NCI-H1105 treated with DMSO at 0.1 percent for 48 hours (cell line): ENCODE measurements at places on chromosomes 6 and 20.

- no peak for DNase-seq
Measured at GRCh38 chr6:57013521-57013926, 33.0 kb upstream of the KIAA1586 start.

DNA sequence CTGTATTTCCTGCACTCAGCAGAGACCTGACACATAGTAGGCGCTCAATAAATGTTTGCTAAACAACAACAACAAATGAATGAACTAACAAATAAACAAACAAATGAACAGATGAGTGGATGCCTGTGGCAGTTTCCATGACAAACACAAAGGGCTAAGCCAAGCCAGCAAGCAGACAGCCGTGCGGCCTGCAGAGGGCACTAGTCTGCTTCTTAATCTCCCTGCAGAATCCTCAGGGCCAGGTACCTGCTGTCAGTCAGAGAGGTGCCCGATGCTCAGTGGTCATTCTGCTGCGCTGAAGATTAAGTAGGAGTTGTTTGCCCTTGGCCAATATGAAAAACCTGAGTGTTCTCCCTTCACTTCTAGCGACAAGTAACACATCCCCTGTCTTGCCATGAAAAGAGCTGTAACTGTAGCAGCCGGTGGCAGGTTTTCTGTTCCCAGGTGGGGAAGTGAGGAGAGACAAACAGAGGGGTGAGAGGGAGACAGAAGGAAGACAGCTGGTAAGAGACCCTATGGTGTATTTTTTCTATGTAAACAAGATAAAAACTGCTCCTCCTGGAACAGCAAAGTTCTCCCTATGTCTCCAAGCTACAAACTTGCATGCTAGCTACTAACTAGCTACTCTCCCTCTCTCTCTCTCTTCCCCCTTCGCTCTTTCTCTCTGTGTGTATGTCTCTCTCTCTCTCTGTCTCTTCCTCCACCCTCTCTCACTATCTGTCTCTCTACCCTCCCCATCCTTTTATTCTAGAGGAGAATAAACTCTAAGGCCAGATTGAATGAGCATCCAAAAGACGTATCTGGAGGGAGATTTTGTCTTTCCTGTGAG is at the start of gene MC3R:
TSS of gene MC3R (plus strand) at position 779 of the 829 bp plus-strand sequence. CDS start 112 bp downstream, outside the sequence.
- peak; percentile 67 for DNase-seq

DNA sequence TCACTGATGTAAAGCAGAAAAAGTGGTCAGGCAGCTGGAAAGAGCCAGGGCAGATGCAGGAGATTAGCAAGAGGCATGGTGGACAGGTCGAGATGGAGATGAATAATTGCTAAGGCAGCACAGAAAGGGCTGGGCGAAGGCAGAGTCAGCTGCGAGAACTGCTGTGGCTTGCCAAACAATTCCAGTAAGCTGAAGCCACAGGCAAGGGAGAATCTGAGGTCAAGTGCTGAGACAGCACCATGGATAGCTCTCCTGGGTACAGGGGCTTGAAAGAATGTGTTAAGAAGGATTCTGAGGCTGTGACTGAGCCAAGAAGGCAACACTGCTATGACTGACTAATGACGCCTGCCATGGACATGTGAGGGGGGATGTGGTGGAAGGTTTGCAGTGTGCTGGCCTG is 220.8 kb upstream of the FOXA2 start:
- no peak for DNase-seq

DNA sequence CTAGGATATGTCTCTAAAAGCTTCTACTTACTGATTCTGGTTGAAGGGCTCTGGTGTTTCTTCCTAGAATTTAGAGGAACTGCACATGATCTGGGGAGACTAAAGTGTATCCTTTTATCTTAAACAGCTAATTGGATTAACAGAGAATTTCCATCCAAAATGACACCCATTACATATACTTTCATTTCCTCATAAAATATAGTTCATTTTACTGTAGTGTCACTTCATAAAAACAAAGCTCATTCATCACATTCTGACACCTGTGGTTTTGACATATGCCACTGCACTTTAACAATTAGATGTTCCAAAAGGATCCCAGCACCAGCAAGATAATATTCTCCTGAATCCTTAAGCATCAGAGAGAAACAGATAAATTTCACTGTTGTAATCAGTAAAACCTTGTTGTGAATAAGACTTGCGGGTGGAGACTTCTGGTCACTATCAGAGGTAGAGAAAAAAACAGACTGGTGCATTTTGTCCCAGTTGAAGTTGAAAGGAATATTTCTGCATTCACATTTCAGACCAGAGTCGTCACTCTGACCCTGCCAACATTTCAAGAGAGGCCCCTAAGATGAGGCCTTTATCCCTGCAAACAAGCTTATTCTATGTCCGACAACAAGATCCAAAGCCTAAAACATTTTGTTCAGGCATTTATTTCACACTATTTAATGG is 175.3 kb upstream of the BMP5 start:
- DNase-seq, result no peak

- no peak for DNase-seq
Measured at GRCh38 chr20:29472606-29473005, 1784.9 kb upstream of the DEFB115 start.

- DNase-seq, result no peak
Measured at GRCh38 chr6:113998811-113999210, 27.9 kb upstream of the HDAC2 start.

GRCh38 chr6:33427585-33428223 is 7.8 kb downstream of the SYNGAP1 start:
- DNase-seq, result peak; percentile 17

DNA sequence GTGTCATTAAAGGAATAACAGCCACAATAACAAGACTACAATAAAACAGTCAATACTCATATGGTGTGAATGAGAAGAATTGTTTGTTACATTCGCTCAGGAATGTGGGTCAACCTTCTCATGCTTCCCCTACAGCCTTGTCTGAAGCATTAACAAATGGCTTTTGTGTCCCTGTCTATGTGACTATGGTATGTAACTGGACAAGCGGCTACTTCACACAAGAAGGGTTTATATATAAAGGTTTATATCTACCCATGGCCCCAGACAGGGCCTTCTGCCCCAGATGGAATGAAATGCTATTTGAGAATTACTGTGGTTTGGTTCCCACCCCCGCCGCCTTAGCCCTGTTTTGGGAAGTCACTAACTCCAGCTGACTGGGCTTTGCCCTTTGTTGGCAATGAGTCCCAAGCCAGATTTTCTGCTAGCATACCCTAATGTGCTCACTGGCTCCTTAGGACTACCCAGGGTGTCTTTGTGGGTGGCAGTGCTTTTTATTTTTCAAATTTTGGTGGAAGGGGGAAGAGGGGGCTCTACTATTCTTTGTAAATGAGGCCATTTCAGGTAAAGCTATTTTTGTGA is 39.4 kb downstream of the TFAP2A start:
- no peak for DNase-seq

GRCh38 chr6:30730601-30731435 is 10.7 kb downstream of the TUBB start:
- DNase-seq, result peak; percentile 89

GRCh38 chr6:39387785-39388184 is 65.3 kb upstream of the KCNK16 start:
- DNase-seq, result no peak

GRCh38 chr20:9507544-9508239 is 6.7 kb upstream of the LAMP5 start:
- DNase-seq, result no peak

DNA sequence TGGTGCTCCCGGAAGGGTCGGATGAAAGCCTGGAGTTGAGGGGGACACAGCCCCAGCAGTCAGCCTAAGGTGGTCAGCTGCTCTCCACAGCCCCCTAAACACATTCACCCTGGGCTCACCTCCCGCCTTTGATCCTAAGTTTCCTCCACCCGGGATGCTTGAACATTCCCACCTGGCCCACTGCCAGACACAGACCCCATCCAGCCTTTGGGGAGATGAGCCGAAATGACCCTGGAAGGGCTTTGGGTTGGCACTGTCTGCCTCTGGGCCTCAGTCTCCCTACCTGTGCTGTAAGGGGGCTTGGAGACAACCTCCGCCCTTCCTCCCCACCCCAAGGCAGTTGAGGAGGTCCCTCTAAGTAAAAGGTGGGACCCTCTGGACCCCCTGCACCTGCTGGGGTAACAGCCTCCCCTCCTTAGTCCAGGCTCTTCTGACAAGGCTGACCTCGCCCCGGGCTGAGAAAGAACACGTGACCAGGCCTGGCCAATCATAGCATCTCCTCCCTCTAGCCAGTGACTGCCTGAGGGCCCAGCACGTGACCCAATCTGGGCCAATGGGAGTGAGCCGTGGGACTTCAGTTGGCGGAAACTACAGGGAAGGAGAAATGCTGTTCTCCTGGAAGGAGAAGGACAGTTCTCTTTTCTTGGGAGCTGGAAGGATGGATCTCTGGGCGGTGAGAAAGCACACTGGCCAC is 16.9 kb upstream of the UBE2V1 start:
- DNase-seq, result no peak

GRCh38 chr6:100176951-100177710 is 183.1 kb upstream of the MCHR2 start:
- peak; percentile 30 for DNase-seq

DNA sequence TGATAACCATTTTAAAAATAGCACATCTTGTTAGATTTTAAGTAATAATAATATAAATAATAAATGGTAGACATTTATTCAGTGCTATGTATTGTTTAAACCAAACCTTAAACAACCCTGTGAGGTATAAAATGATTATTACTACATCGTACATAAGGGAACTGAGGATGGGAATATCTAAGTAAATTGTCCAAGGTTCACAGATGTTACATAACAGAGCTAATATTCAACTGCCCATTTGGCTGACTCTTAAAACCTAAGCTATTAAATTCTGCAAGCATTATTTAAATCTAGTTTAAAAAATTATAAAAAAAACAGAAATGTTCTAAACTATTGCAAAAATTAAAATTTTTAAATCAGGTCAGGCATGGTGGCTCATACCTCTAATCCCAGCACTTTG is 175.1 kb downstream of the COL19A1 start:
- no peak for DNase-seq

DNA sequence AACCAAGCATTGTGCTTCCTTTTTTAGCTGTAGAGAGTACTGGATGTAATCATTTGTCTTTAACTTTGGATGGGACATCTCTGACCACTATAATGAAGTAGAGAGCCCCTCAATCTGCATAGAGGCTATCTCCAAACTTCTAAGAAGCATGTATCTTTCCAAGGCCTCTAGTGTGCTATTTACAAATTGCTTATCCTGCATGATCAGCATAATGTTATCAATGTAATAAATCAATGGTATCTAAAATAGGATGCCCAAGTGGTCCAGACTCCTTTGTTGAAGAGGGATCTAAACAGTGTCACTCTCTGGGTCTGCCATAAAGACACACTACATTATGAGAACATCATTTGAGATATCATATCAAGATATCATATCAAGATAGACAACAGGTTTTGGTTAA is 6.7 kb downstream of the TAAR9 start:
- no peak for DNase-seq

GRCh38 chr20:62774762-62775161 is 21.5 kb upstream of the MRGBP start:
- DNase-seq, result no peak

- DNase-seq, result no peak
Measured at GRCh38 chr20:19210391-19211155, 1.9 kb upstream of the SLC24A3 start.

- DNase-seq, result no peak
Measured at GRCh38 chr6:162301128-162301527, 426.4 kb downstream of the PRKN start.

GRCh38 chr20:37408302-37409193 is 62.6 kb downstream of the SRC start:
- DNase-seq, result no peak

GRCh38 chr6:100112855-100113508 is 119.0 kb upstream of the MCHR2 start:
- no peak for DNase-seq

- DNase-seq, result no peak
Measured at GRCh38 chr6:123742626-123743025, 61.0 kb upstream of the NKAIN2 start.

DNA sequence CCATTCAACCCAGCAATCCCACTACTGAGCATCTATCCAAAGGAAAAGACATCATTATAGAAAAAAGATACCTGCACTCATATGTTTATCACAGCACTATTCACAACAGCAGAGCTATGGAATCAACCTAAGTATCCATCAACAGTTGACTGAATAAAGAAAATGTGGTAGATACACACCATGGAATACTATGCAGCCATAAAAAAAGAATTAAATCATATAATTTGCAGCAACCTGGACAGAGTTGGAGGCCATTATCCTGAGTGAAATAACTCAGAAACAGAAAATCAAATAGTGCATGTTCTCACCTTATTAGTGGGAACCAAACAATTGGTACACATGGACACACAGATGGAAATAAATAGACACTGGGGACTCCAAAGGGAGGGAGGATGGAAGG is 23.2 kb downstream of the NHSL1 start:
- no peak for DNase-seq

GRCh38 chr20:16434062-16434664 is 139.1 kb downstream of the KIF16B start:
- DNase-seq, result no peak

- DNase-seq, result no peak
Measured at GRCh38 chr6:15800841-15801617, 138.2 kb upstream of the DTNBP1 start.

- no peak for DNase-seq
Measured at GRCh38 chr6:77707603-77708002, 54.8 kb downstream of the MEI4 start.

DNA sequence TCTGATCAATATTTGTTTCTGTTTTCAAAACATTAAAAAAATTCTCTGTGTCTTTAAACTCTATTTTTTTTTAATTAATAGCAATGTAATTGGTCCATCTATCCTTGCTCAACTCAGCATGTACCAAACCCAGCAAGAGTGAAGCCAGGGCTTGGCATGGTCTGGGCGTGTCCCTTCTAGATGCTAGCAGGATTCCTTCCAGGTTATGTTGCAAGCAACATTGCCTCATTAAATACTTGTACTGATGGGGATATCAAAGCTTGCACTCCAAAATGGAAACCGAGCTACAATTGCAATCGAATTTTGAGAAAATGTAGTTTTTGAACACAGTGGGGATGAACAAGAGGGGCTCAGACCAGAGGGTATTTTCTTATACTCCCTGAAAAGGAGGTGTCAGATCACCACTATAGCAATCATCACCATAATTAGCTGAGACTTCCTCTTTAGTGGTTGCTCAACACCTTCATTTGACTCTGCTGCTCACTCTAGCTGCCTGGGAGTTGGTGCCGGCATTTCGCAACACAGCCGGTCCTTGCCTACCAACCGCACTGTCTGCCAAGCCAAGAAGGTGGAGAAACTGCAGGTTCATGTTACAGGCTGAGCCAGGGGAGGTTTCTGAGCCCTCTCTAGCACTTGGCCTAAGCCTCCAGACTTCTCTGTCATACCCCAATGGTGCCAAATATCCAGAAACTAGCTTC is 67.8 kb upstream of the RALGAPA2 start:
- no peak for DNase-seq

GRCh38 chr6:161031721-161032495 is 40.3 kb downstream of the MAP3K4 start:
- DNase-seq, result peak; percentile 8

GRCh38 chr6:42392833-42393232 is 58.9 kb downstream of the TRERF1 start:
- no peak for DNase-seq

GRCh38 chr20:5735845-5736510 is 14.2 kb upstream of the SHLD1 start:
- peak; percentile 32 for DNase-seq
